CD4-positive, CD25-positive, alpha-beta regulatory T cell (primary cell): ENCODE measurements at places on chromosomes 12 and 14.

DNA sequence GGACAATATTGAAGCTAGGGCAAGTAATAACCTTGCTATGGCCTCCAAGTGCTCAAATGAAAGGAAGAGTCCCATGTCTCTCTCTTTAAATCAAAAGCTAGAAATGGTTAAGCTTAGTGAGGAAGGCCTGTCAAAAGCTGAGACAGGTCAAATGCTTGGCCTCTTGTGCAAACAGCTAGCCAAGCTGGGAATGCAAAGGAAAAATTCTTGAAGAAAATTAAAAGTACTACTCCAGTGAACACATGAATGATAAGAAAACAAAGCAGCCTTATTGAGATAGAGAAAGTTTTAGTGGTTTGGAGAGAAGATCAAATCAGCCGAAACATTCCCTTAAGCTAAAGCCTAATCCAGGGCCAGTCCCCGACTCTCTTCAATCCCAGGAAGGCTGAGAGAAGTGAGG lies 84.1 kb upstream of the PLEKHA5 start:
- no peak for DNase-seq

DNA sequence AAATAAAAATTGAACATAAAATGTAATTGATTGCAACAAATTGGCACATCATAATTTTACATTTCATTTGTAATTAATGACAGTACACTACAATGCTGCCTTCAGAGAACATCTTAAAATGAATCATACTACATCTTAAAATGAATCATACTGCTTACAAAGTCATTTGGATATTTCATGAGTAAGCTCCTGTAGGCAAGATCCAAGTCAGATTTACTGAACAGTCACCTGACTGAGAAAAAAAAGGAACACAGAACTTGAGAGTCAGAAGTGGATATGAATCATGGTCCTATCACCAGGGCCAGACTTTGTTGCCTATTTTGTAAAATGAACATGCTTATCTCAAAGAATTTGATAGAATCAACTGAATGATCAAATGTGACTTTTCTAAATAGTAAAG lies 32.7 kb upstream of the FBLN5 start:
- DNase-seq: no peak

DNA sequence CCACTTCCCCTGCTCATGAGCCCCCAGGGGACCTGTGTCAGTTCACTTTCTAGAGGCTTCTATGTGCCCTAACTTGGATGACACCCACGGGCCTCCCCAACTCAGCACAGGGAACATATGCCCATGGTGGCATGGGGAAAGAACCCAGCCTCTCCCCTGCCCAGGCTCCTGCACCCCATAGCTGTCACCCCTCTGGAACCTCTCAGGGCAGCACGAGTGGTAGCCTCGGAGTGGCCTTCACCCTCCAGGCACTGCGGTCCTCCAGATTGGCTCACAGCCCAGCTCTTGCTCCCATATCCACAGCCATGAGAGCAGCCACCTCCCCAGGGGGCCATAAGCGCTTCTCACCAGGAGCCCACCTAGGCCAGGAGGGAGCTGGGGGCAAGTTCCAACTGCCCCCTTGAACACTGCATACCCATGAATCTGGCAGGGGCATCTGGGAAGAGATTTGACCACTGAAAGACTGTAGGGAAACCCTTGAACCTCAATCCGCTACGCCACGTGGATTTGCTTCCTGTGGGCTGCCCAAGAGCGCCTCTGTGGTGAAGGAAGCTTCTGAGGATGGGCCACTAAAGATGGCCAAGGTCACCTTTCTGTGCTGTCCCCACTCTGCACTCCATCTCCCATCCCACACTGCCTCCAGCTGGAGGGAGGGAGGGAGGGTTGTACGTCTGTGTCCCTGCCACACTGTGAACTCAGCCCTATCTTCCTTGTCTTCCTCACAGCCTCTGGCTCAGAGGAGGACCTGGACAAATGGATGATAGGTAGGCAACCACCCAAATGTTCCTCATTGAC lies 11.9 kb downstream of the PLD4 start:
- DNase-seq: no peak

- peak; percentile 68 for DNase-seq
Observed at GRCh38 chr12:120007272-120007671, 18.2 kb downstream of the BICDL1 start.

DNA sequence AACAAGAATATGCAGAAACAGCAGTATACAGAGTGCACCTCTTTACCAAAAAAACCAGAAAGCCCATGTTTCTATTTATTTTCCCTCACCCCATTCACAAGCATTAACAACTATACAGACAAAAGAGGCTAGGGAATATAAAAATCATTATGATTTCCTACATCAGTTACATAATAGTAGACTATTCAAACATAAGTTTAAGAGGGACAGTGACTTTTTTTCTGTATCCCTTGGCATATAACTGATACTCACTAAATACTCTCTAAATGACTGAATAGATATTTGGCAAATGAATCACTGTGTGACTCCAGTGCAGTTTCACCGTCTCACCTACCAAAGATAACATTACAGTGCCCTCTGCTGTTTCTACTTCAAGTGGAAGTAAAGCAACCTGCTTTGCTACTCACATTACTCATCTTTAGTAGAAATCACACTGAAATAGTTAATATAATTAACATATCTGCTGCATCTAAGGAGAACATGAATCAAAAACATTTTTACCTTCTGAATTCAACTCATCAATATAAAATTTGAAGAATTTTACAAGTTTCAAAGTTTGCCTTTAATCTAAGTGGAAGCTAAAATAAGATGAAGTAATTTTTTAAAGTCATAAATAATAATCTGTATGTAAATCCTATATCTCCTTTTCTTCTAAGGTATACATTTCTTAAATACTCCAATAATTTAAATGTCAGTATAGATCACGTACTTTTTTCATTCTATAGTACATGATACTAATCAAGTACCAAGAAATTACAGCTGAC lies 103.8 kb downstream of the OSBPL8 start:
- DNase-seq: peak; percentile 64

- no peak for DNase-seq
Observed at GRCh38 chr12:108811411-108812180, 45.8 kb downstream of the SSH1 start.

GRCh38 chr14:102040153-102040552 lies 46.7 kb downstream of the HSP90AA1 start:
- DNase-seq: no peak
